Activated CD4-positive, CD25-positive, alpha-beta regulatory T cell treated with anti-CD3 and anti-CD28 coated beads, Interleukin-2, amount 50 U/mL, for 72 hours (primary cell): ENCODE measurements at places on chromosomes 7 and 10.

DNA sequence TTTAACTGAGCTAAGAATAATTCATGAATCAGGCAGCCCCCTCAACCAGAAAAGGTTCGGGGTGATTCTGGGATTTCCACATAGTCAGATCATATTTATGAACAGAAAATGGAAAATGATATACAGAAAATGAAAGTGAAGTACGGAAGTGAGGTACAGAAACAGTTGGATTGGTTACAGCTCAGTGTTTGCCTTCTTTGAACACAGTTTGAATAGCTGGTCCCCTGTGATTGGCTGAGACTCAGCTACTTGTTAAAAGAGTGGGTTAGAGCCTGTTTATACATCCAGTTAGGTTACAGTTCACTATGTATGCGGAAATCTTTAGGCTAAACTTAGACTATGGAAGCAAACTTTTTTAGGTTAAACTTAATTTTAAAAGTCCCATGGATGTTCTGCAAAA is 511.7 kb downstream of the PLXDC2 start:
- no peak for DNase-seq

DNA sequence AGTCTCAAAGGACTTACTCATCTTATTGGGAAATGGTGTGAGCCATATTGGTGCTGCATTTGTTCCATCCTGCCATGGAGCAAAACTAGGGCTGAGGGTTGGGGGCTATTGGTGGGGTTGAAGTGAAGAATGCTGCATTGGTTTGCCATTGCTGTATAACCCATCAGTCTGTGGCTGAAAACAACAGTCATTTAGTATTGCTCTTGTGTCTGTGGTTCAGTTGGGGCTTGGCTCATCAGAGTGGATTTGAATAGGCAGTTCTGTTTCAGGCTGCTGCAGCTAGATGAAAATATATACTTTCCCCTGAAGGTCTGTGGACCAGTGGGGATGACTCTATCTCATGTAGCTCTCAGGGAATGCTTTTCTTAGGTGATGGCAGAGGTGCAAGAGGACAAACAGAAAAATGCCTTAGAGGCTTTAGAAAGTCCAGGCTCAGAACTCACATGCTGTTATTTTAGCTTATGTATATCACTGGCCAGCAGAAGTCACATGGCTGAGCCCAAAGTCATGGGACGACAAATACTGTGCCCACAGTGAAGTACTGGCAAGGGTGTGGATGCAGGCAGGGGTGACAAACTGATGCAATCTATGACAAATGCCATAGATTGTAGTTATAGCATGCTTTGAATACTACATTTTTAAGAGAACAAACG is 15.2 kb upstream of the EXOC6 start:
- DNase-seq: no peak

DNA sequence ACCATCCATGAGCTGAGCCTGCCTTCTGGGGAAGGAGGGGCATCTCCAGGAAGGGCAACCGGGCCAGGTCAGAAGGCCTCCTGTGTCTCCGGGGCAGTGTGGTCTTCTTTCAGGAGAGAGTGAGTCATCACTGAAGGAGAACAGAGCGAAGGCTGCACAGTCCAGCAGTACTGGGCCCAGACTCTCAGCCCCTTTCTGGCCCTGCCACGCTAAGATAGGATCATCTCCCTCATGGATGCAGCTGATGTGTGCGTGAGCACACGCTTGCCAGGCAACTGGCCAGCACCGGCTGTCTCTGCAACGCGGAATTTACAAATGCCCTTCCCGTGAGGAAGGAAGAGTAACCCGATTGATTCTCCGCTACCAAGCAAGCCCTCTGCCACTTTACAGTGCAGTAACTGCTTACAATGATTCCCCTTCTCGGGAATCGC is 328.2 kb downstream of the TNS3 start:
- DNase-seq: no peak

- DNase-seq: no peak
Measured at GRCh38 chr7:36894190-36894589, 169.9 kb upstream of the AOAH start.

DNA sequence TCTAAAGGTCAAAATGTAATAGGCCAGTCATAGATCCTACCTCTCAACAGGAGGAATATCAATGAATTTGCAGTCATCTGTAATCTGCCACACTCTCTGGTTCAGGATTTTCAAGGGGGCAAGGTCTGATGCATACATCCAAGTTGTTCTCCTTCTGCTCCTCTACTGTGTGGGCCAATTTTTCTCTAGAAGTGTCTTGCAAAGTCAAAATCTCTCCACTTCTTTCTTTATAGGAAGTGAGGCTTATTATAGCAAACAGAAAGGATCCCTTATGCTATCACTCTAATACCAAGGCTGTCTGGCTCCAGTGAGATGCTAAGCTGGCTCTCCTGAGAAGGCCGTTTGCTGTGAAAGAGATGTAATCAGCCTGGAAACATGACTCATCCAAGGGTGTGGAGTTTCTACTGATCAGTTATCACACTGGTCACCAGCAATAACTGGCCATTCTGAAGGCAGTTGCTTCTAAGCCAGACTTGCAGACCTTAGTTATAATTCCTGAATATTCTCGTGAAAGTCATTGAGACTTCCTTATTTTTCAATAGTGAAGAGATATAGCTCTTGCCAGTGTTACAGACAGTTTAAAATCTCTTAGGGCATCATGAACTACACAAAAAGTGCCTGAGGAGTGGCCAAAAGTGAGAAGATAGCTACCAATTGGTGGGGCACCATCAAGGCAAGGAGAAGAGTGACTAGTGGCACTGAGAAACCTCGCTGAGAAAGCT is 43.2 kb upstream of the LRGUK start:
- no peak for DNase-seq

DNA sequence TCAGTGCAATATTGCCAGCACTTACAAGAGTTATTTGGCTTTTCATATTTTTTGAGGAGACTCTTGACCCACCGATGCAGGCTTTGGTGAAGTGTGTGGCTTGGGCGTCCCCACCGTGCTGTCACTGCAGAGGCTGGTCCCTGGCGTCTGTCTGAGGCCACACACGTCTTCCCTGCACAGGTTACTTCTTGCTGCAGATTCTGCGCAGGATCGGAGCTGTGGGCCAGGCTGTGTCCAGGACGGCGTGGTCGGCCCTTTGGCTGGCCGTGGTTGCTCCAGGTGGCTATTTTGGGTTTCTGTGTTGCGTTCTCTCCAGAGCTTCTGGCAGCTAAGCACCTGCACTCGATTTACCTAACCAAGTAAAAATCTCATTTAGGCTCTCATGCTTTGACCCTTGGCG is 18.9 kb downstream of the SUN1 start:
- DNase-seq: no peak

DNA sequence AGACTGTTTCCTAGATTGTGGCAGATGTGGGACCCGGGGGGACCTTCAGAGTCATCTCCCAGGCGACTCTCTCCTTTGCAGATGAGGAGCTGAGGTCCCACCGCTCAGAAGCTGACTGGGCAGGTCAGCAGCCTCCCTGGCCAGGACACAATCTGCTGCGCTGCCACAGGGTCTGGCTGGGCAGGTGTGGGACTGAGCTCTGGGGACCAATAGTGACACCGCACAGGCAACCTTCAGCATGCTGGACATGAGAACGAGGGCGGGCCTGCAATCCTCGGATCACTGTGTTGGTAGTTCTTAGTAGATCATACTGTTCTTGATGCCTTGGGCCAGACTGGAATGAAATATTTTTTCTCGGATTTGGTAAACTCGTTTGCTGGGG is 20.5 kb upstream of the CRYGN start:
- DNase-seq: no peak

- no peak for DNase-seq
Measured at GRCh38 chr7:46126675-46127300, 205.7 kb upstream of the IGFBP3 start.

DNA sequence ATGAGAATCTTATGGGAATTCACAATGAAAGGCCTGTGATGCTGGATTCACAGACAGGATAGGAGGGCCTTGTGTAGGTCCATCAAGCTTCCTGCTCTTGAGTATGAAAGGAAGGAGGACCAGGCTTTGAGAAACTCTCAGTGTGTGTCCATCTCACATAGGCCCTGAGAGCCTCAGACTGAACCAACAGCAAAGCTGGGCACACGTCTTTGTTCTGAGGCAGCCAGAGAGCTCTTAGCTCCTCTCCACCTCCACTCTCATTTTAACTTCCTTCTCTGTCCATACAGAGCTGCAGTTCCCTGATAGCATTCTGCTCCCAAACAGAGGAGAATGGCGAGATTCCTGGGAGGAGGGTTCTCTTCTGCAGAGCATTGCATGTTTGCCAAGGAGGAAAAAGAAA is 515.6 kb downstream of the CALN1 start:
- DNase-seq: no peak
